ENCODE measurements at places on chromosomes 16 and 17.

DNA sequence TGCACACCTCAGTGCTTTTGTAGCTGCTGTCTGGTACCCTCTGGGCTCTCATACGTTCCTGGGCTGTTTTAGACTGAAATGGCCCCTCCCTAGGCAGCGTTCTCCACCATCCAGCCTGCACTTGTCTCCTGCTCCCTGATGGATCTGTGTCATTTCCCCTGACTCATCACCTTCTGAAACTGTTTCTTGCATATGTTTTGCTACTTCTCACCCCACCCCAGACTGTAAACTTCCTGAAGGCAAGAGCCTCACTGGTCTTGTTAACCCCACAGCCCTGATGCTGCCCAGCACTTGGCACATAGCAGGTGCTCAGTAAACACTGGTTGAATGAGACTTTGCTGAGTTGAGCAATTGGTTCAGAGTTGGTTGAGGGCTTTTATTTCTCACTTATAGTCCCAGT lies 78.7 kb downstream of the CRISPLD2 start:
- no peaks in the 10 kb centered on the region for H3K36me3 ChIP-seq
- no peaks in the 10 kb centered on the region for H3K27me3 ChIP-seq
- H3K4me3 ChIP-seq = no peak overlapping the region
- no peaks in the 10 kb centered on the region for H3K4me1 ChIP-seq

GRCh38 chr17:7915179-7915610 lies 894 bp downstream of the RNF227 start:
- peak overlapping the region; percentile 97 for H3K27ac ChIP-seq
- no peaks in the 10 kb centered on the region for H3K36me3 ChIP-seq
- peak overlapping the region; percentile 75 for H3K4me3 ChIP-seq
- peaks cover 15% of the 10 kb centered on the region for H3K4me1 ChIP-seq
- H3K27me3 ChIP-seq = no peaks in the 10 kb centered on the region
- peak; percentile 70 for DNase-seq

GRCh38 chr17:13518261-13519000 lies 83.3 kb downstream of the HS3ST3A1 start:
- peak; percentile 35 for DNase-seq
- H3K4me3 ChIP-seq = no peak overlapping the region
- no peaks in the 10 kb centered on the region for H3K36me3 ChIP-seq
- no peaks in the 10 kb centered on the region for H3K27me3 ChIP-seq
- H3K4me1 ChIP-seq = no peaks in the 10 kb centered on the region

- H3K4me3 ChIP-seq = peak overlapping the region; percentile 99
- H3K36me3 ChIP-seq = no peaks in the 10 kb centered on the region
- DNase-seq = no peak
- H3K27me3 ChIP-seq = no peaks in the 10 kb centered on the region
- H3K4me1 ChIP-seq = peaks cover 7% of the 10 kb centered on the region
These were observed 623 bp downstream of the MBTPS1 start for GRCh38 chr16:84115919-84116719.

DNA sequence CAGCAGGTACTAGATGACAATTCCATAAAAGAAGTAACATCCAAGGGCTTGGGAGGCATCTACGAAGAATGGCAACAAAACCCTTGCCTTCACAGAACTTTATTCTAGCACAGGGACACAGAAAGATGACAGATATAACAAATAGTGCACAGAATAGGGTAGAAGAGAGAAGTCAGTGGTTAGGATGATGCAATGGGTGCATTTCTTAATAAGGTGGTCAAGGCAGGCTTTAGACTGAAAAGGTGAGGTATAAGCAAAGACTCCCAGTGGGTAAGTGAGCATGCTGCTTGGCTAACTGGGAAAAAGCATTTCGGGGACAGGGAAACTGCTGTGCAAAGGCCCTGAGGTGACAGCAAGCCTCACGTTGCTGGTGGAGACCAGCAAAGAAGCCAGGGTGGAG lies 175.9 kb downstream of the XYLT1 start:
- no peaks in the 10 kb centered on the region for H3K4me1 ChIP-seq
- H3K27me3 ChIP-seq = no peaks in the 10 kb centered on the region
- no peak for DNase-seq
- H3K27ac ChIP-seq = no peak overlapping the region
- H3K36me3 ChIP-seq = no peaks in the 10 kb centered on the region

GRCh38 chr16:11392041-11392581 lies 46.9 kb downstream of the RMI2 start:
- no peaks in the 10 kb centered on the region for H3K36me3 ChIP-seq
- no peak overlapping the region for H3K4me3 ChIP-seq
- no peaks in the 10 kb centered on the region for H3K4me1 ChIP-seq
- DNase-seq = no peak
- no peak overlapping the region for H3K27ac ChIP-seq

GRCh38 chr17:5181509-5182305 lies 10.0 kb downstream of the ZNF594 start:
- H3K27ac ChIP-seq = no peak overlapping the region
- H3K27me3 ChIP-seq = no peaks in the 10 kb centered on the region
- no peak for DNase-seq
- H3K36me3 ChIP-seq = no peaks in the 10 kb centered on the region

GRCh38 chr17:27363326-27363725 lies 69.4 kb downstream of the WSB1 start:
- H3K4me3 ChIP-seq = no peak overlapping the region
- peak overlapping the region; percentile 80 for H3K27ac ChIP-seq
- no peaks in the 10 kb centered on the region for H3K4me1 ChIP-seq
- no peaks in the 10 kb centered on the region for H3K27me3 ChIP-seq

DNA sequence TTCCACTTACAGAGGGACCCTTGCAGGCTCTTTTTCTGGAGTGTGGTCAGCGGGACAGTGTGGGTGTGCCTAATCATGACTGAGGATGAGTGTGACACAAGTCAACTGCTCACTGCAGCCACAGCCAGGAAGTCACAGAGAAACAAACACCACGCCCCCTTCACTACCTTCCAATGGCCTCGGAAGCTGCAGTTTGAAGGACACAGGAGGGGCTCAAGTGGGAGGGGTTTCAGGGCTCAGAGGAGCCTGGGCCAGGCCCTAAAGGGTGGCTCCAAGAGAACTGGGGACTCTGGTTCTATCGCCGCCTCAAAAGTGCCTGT lies 116.2 kb upstream of the SDK2 start:
- H3K27me3 ChIP-seq = no peaks in the 10 kb centered on the region
- no peak overlapping the region for H3K27ac ChIP-seq
- H3K4me1 ChIP-seq = no peaks in the 10 kb centered on the region
- no peak overlapping the region for H3K4me3 ChIP-seq
- DNase-seq = no peak

- H3K4me3 ChIP-seq = no peak overlapping the region
- no peaks in the 10 kb centered on the region for H3K36me3 ChIP-seq
- DNase-seq = no peak
These were observed 41.0 kb downstream of the STAT5A start for GRCh38 chr17:42329025-42329976.

DNA sequence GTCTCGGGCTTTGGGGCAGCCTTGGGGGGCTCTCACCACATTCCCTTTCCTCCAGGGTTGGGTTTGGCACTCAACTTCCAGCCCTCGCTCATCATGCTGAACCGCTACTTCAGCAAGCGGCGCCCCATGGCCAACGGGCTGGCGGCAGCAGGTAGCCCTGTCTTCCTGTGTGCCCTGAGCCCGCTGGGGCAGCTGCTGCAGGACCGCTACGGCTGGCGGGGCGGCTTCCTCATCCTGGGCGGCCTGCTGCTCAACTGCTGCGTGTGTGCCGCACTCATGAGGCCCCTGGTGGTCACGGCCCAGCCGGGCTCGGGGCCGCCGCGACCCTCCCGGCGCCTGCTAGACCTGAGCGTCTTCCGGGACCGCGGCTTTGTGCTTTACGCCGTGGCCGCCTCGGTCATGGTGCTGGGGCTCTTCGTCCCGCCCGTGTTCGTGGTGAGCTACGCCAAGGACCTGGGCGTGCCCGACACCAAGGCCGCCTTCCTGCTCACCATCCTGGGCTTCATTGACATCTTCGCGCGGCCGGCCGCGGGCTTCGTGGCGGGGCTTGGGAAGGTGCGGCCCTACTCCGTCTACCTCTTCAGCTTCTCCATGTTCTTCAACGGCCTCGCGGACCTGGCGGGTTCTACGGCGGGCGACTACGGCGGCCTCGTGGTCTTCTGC lies 8.4 kb downstream of the SLC16A3 start:
- H3K27me3 ChIP-seq = no peaks in the 10 kb centered on the region
- DNase-seq = no peak
- peak overlapping the region; percentile 86 for H3K27ac ChIP-seq
- no peak overlapping the region for H3K4me3 ChIP-seq
- peaks cover 55% of the 10 kb centered on the region for H3K4me1 ChIP-seq
- no peaks in the 10 kb centered on the region for H3K36me3 ChIP-seq

GRCh38 chr17:34502426-34502825 lies 77.0 kb upstream of the TMEM132E start:
- no peak for DNase-seq
- H3K36me3 ChIP-seq = no peaks in the 10 kb centered on the region
- H3K4me3 ChIP-seq = no peak overlapping the region
- no peaks in the 10 kb centered on the region for H3K27me3 ChIP-seq

- H3K4me3 ChIP-seq = no peak overlapping the region
- no peaks in the 10 kb centered on the region for H3K36me3 ChIP-seq
- no peaks in the 10 kb centered on the region for H3K27me3 ChIP-seq
- no peak overlapping the region for H3K27ac ChIP-seq
- no peaks in the 10 kb centered on the region for H3K4me1 ChIP-seq
- DNase-seq = no peak
These were observed 269.4 kb downstream of the BCAS3 start for GRCh38 chr17:60947100-60947499.

GRCh38 chr16:69417520-69418199 lies 6.8 kb upstream of the CYB5B start:
- H3K27me3 ChIP-seq = no peaks in the 10 kb centered on the region
- H3K4me3 ChIP-seq = no peak overlapping the region
- no peaks in the 10 kb centered on the region for H3K4me1 ChIP-seq
- DNase-seq = no peak
- H3K36me3 ChIP-seq = no peaks in the 10 kb centered on the region
- peak overlapping the region; percentile 33 for H3K27ac ChIP-seq

GRCh38 chr16:10961231-10961630 lies 16.9 kb downstream of the CLEC16A start:
- H3K4me3 ChIP-seq = no peak overlapping the region
- H3K27me3 ChIP-seq = no peaks in the 10 kb centered on the region
- no peaks in the 10 kb centered on the region for H3K36me3 ChIP-seq
- H3K4me1 ChIP-seq = no peaks in the 10 kb centered on the region

DNA sequence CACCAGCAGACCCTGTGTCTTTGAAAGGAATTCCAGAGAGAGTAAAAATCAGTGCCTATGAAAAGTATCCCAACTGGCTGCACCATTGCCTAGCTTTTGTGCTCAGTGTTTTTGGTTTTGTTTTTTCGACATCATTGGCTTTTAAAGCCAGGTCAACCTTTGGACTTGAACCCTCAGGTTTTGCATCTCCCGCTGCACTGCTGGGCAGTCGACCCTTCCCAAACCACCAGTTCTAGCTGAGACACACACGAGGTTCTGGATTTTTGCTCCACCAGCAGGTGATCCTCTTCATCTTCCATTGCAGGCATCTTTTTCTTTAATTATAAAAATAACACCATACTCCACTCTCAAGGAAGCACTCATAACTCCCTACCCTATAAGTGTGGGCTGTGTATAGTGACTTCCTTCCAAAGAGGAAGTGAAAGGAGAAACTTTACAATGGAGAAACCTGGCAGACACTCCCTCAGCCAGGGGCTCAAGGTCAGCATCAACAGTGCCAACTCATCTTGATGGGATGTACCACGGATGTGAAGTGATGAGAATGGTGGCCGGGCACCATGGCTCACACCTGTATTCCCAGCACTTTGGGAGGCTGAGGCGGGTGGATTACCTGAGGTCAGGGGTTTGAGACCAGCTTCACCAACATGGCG lies 57.8 kb downstream of the BMERB1 start:
- H3K27ac ChIP-seq = peak overlapping the region; percentile 90
- H3K36me3 ChIP-seq = no peaks in the 10 kb centered on the region
- H3K4me3 ChIP-seq = no peak overlapping the region
- DNase-seq = no peak

DNA sequence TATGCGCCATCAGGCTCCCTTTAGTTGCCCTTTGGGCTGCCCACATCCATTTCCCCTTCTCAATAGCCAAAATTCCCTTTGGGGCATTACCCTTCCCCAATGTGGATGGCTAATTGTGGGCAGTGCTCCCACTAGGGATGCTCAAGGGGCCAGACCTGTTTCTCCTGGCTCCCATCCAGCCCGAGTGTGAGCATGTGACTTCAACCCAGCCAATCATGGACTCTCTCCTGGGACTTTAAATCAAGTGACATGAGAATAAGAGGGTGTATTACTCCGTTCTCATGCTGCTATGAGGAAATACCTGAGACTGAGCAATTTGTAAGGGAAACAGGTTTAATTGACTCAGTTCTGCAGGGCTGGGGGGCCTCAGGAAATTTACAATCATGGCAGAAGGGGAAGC lies 60.9 kb upstream of the WSB1 start:
- no peak overlapping the region for H3K4me3 ChIP-seq
- no peaks in the 10 kb centered on the region for H3K4me1 ChIP-seq
- H3K27ac ChIP-seq = no peak overlapping the region
- no peaks in the 10 kb centered on the region for H3K36me3 ChIP-seq
- H3K27me3 ChIP-seq = no peaks in the 10 kb centered on the region
